ENCODE measurements at places on chromosomes 4 and X.

- no peak for DNase-seq
Observed at GRCh38 chr4:94519019-94519418, 67.3 kb downstream of the PDLIM5 start.

- DNase-seq, result no peak
Observed at GRCh38 chrX:57447856-57448255, 144.0 kb upstream of the ZXDB start.

GRCh38 chr4:56288663-56289062 lies 98.6 kb downstream of the AASDH start:
- DNase-seq, result no peak

- DNase-seq, result no peak
Observed at GRCh38 chr4:617644-618641, 7.4 kb upstream of the PDE6B start.

- DNase-seq, result no peak
Observed at GRCh38 chr4:68218044-68218443, 27.4 kb downstream of the TMPRSS11B start.

DNA sequence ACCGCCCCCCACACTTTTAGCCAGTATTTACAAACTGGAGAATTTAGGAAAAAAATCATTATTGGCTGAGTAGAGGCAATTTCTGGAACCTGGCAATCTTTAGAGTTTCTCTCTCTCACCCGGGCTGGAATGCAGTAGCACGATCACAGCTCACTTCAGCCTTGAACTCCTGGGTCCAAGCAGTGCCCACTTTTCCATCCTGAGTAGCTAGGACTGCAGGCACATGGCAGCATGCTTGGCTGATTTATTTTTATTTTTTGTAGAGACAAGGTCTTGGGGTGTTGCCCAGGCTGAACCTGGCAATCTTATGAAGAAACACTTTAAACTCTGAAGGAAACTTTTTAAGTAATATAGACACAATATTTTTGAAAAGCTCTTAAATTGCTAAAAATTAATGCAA lies 120.1 kb downstream of the AFF1 start:
- no peak for DNase-seq

DNA sequence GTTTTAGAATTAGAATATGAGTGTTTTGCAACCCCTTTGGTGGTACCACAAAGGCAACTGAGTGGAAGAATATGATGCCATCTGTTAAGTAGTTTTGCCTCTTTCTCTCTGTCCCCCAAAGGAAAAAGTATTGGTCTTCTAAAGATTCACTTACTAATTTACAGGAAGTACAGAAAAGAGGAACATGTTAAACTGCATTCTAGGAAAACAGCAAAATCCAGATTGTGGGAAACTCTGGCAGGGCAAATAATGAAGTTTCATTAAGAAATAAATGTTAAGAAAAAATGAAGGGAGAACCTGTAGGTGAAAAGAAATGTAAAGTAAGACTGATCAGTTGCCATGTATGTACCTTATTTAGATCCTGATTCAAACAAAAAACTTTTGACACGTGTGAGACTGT lies 39.3 kb downstream of the NSUN7 start:
- no peak for DNase-seq

- DNase-seq, result no peak
Observed at GRCh38 chr4:72063726-72064125, 31.9 kb downstream of the NPFFR2 start.

DNA sequence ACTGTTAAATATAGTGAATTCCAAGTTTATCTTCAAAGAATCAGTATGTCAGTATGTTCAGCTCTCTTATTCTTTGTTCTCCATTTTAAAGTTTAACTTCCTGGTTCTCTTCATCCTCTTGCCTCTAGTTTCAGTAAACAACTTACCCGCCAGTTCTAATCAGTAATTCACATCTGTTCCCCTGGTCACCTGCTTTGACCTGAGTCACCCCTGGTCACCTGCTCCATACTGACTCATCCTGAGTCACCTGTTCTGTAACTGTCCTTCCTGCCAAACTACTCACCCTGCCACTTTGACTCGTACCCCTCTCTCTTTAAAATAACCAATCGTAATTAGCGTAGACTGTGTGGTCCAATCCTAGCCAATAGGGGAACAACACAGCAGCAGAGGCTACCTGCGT lies 992.7 kb upstream of the HS3ST1 start:
- no peak for DNase-seq

GRCh38 chr4:18749391-18749790 lies 727.8 kb upstream of the LCORL start:
- no peak for DNase-seq

DNA sequence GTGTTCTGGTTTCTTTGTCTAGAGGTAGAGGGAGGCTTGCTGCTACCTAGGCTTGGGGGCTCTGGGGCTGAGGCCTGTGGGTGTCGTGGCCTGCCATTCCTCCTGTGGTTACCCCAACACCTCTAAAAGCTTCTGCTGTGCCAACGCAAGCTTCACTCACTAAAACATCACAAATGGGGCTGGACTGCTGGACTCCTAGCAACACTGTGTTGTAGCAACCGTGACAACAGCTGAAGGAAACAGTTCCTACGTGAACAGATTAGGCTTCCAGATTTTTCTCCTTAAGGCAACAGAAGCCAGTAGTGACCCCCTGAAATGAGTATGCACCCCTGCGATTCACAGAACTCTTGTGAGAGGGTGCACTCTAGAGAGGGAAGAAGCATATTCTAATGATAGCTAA lies 138.3 kb upstream of the TEX13D start:
- DNase-seq, result no peak

GRCh38 chr4:67700116-67700737 lies 728 bp downstream of the UBA6 start:
- DNase-seq, result peak; percentile 17

GRCh38 chr4:121272526-121272925 lies 108.3 kb downstream of the QRFPR start:
- no peak for DNase-seq

DNA sequence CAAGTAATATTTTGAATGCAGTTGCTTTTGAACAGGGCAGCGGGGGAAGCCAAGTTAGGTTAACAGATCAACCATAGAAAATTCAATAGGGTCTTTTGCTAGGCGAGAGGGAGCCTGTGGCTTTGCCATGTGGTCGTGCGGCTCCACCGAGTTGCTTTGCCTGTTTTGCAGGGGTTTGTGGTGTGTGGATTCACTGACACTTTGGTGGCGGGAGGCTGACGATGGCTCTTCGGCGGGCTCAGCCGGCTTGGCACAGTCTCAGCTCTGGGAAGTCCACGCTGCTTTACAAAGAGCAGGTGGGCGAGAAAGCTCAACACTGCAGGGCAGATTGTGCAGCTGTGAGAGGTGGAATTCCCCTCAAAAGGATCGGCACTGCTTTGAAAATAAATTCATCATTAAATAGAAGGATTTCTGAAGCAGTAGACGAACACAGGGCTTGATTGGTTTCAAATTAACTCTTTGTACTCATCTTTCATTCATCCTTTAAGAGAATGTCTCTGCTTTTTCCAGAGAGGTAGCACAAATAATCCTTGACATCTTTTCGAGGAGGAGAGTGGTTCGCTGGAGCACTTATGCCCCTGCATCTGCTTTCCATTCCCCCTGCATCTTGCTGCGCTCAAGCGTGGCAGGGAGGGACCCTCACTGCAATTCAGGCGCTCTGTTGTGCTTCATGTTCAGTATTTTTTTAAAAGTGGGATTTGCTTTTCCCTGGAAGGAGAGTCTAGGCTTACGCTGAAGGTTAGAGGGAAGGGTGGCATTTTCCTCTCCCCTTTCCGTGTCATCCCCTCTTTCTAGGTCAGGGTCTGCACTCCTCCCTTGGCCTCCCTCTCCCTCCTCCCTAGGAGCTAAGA lies 201.8 kb upstream of the LEF1 start:
- DNase-seq, result no peak

DNA sequence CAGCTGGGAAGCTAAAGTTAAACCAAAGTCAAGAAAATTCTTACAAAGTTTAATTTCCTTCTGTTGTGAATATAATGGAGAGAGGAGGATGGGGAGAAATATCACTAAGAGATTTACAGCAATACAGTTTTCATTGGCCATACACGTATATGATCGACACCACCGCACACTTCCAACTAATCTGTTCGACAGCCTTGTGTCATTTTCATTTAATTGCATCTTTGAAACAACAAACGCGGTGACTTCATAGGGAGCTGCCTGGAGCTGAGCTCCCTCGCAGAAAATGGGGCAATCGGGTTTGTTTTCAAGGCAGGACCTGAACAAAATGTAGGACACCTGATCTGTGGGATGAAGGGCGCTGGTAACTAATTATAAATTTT lies 1.3 kb downstream of the PTPN13 start:
- DNase-seq, result peak; percentile 2

- peak; percentile 0 for DNase-seq
Observed at GRCh38 chr4:75895744-75896314, 6.4 kb downstream of the PPEF2 start.

GRCh38 chrX:54045563-54046228 lies 1.4 kb upstream of the PHF8 start:
- DNase-seq, result no peak

GRCh38 chr4:177975315-177975987 lies 533.2 kb upstream of the AGA start:
- no peak for DNase-seq

DNA sequence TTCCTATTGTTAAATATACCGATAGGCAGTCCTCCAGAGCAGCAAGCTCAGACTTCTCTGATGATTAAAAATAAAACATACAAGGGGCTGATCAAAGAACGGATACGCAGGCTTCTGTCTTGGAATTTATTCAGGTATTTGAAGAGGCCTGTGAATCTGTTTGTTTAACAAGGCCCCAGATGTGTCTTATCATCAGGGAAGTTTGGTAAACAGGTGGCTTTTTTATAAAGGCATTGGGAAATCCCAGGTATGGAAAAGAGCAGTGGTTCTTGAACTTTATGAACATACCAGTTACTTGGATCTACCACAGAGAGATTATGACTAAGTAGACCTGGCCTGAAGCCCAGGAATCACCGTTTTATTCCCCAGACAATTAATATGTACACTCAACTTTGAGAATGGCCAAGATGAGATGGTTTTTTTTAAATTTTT lies 47.9 kb downstream of the SOWAHB start:
- DNase-seq, result peak; percentile 12

- no peak for DNase-seq
Observed at GRCh38 chr4:768995-769394, 56.9 kb downstream of the CPLX1 start.

- no peak for DNase-seq
Observed at GRCh38 chr4:17174751-17175150, 276.3 kb upstream of the LDB2 start.

DNA sequence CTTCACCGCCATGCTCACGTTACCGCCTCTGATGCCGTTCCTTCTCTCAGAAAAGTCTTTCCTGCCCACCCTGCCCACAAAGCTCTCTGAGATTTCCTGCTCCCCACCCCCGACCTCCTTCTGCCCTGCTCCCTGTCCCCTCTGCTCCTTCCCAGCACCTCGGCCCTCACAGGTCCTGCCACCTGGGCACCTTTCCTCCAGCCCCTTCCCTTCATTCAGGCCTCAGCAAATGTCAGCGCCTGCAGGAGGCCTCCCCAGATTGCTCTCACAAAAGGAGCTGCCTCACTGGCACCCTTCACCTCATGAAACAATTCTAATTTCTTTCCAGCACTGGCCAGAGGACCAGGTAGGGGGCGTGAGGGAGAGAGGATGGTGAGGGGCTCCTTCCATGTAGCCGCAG lies 33.6 kb upstream of the MXD4 start:
- DNase-seq, result no peak

GRCh38 chrX:12975670-12975965 lies 708 bp downstream of the TMSB4X start:
- peak; percentile 29 for DNase-seq

DNA sequence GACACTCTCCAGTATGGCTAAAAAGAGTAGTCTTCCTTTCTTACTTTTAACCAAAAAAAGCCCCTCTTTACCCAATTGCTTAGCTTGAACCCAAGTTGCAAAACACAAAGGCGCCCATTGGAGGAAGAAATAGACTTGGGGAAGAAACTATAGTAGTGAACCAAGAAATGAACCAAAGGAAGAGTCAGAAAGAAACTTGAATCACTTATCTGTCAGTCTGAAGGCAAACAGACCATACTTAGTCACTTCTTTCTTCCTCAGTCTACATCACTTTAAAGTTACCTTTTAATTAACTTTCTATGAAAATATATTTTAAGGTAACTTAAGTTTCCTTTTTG lies 161.4 kb upstream of the GIMD1 start:
- DNase-seq, result no peak

- DNase-seq, result no peak
Observed at GRCh38 chrX:133745349-133745748, 240.0 kb downstream of the GPC3 start.

GRCh38 chr4:78742300-78742699 lies 33.9 kb upstream of the BMP2K start:
- no peak for DNase-seq

- no peak for DNase-seq
Observed at GRCh38 chrX:55522596-55523276, 33.1 kb upstream of the USP51 start.

- DNase-seq, result no peak
Observed at GRCh38 chr4:139903845-139904244, 238.2 kb downstream of the MGST2 start.

- no peak for DNase-seq
Observed at GRCh38 chr4:144456196-144456595, 189.8 kb upstream of the HHIP start.

- DNase-seq, result no peak
Observed at GRCh38 chr4:153651587-153651986, 32.5 kb upstream of the TLR2 start.

- no peak for DNase-seq
Observed at GRCh38 chr4:2246384-2247127, 4.6 kb upstream of the HAUS3 start.

DNA sequence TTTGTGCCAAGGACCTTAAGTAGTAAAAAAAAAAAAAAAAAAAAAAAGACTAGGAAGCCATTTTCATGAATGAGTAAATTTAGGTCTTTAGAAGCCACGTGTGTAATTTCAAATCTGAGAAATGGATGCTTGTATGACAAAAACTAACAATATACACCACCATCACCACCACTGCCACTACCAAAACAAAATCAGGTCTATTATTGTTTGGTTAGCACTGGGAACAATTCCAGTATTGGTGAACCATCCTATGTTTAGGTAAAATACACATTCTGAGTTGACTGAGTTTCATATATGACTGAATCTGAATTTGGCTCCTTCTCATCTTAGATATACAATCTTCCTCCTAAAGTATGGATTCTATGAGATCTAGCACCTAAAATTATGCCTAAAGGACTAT lies 8.8 kb upstream of the TMSB4X start:
- DNase-seq, result peak; percentile 4

- DNase-seq, result peak; percentile 27
Observed at GRCh38 chrX:150694738-150695410, 1.7 kb downstream of the MTMR1 start.

DNA sequence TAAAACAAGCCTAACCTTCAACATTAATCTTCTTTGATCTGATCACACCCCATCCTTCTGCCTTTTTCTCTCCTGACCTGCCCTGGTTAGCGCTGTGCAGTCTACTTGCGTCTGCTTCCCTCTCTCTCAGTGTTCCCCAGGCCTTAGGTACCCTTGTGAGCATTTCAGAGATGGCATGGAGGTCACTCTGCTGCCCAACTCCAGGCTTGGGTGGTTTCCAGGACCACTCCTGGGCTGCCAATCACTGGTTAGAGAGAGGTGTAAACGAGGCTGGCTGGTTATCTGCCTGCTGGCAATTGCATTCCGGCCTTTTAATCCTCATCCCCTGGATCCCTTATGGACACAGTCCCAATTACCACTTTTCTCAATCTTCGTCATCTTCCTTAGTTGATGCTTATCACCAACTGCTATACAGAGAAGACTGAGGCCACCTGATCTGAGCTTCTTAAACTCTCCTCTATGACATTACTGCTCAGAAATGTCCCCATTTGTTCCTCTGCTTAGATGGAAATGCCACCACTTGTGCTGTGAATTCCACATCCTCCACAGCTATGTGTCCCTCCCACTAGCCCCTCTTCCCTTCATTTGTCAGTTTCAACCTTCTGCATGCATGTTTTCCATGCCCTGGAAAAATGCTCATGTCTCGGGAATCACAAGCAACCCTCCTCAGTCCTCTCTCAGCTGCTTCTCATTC lies 29.0 kb upstream of the BCLAF3 start:
- no peak for DNase-seq
